K562 (cell line): ENCODE measurements at places on chromosomes 4 and X. TPM values are rescaled to one million over a fixed set of nuclear protein-coding genes. Genes with fewer than 3 reads are reported as not detected.

- DNase-seq: no peak
Measured at GRCh38 chr4:149345424-149345823, 470.2 kb downstream of the IQCM start.

DNA sequence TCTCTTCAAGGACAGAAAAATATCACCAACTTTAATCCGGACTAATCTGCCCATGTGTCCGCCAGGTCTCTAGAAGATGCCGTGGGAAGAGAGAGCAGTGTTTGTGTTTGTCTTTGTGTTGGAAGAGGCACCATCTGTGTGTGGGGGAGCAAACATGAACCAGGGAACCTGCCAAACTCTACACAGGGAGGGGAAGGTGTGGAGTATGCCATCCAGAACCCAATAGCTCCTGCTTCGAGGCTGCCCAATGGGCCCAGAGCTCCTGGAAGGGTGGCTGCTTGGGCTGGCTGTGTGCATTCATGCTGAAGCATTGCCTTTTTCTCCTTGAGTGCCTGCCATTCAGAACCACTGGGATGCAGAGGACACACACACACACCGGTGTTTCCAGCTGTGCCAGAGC, 536.2 kb downstream of the MID1IP1 start:
- no peak for DNase-seq

GRCh38 chr4:47485768-47486167, 693 bp downstream of the ATP10D start:
- no peak for DNase-seq

Gene EGFL6
- polyA plus RNA-seq: not detected in 2 replicates

GRCh38 chr4:137735561-137736104, 203.3 kb upstream of the PCDH18 start:
- DNase-seq: no peak

Gene SAGE1
- 35.6 and 35.9 TPM in 2 replicates for polyA plus RNA-seq

- peak; percentile 7 for DNase-seq
Measured at GRCh38 chr4:112951362-112952312, 97.8 kb upstream of the ANK2 start.

Gene SYN1
- polyA plus RNA-seq: 0.24 TPM in 1 of 2 replicates, not detected in the other

Gene CXorf65
- polyA plus RNA-seq: 0.36 and 3.9 TPM in 2 replicates

DNA sequence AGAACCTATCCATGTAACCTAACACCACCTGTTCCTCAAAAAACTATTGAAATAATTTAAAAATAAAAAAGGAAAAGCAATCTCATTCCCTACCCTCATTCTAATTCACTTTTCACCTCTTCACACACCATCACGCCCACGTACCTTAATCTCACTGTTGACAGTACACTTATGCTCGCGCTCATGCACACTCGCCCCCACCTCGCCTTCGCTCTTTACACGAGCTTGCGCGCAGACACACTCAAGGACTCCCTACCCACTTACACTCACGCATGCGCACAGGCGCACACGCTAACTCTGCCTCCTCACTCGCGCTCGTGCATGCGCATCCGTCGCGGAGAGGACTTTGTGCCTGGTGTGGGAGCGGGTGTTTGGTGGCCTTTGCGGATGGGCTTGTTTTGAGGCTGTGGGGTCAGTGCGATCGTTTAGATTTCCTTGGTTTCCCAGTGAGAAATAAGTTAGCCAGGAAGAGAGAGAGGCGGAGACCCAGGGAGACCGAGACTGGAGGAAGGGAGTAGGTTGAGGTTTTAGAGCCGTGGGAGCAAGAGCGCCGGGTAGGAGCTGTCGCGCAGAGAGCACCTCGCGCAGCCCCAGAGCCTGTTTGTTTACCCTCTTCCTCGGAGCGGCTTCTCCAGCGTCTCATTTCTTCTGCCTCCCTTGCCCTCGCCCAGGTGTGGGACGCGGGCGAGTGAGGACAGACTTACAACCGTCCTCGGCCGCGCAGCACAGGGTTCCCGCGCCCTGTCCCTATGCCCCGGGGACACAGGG, 8.1 kb upstream of the GSX2 start:
- DNase-seq: peak; percentile 58

Gene NKX3-2
- polyA plus RNA-seq: 0.81 and 1.1 TPM in 2 replicates

DNA sequence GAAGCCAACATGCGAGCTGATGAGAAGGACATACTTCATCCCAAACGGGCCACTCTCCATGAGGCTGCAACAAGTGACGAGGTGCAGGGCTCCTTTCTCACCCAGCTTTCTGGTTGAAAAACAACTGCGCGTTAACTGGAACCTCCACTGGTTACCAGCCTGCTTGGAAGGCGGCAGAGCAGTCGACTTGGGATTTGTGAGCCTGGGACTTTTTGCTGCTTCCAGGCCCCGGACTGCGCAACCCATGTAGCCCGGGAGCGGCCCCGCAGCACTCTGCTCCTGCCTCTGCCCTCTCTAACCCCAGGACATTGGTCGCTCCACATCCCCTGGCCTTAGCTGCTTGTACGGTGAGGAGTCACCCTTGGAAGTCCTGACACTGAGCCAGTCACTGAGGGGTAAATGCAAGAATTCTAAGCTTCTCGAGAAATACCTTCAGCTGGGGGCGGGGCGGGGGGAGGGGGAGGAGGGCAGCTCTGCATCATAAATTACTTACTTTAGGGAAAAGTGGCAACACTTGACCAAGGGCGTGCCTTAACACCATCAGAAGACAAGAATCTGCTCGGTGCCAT, 72.7 kb downstream of the MTMR1 start:
- DNase-seq: no peak

GRCh38 chr4:113024388-113024787, 25.1 kb upstream of the ANK2 start:
- DNase-seq: no peak

Gene CPE
- 0.11 TPM in 1 of 2 replicates, not detected in the other for polyA plus RNA-seq

DNA sequence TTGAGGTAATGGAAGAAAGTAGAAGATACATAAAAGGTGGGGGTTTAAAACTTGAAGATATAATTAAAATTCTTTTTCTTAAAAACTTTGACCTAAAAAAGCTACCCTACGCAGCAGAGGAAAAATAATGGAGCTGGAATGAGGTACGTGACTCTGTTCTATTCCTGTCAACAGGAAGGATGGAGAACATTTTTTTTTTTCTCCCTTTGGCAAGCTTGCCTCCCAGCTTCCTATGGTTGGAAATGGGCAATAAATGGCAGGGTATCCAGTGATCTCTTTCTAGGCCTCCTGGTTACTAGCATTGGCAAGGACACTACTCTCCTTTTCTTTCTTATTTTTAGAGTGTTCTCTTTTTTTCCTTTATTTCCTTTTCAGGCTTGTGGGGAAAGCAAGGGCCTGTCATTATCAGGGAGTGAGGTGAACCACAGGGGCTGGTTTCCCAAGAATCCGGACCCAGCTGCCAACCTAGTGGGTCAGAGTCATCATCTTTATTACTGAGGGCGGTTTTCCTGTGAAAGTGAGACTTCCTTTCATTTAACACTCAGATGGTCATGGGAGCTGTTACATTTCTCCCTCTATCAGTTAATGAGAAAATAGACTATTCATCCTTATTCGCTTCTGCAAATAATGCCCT, 224.6 kb downstream of the SPRY1 start:
- DNase-seq: no peak

DNA sequence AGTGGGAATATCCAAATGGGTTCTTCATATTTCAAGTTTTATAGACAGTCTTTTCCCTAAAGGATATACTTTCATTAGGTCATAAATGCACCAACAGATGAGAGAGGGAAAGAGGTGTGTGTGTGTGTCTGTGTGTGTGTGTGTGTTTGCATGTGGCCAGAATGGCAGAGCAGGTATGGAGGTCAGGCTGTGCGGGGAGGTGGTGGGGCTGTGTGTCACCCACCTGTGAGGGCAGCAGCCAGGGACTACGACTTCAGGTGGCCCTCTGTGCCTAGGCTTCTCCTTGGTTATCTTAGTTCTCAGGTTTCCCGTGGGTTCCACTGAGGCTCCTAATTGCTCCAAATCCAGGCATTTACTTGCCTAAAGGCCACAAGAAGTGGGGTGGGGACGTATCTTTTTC, 14.6 kb downstream of the HAND2 start:
- DNase-seq: no peak

Gene YY2
- 0.53 and 1.7 TPM in 2 replicates for polyA plus RNA-seq

DNA sequence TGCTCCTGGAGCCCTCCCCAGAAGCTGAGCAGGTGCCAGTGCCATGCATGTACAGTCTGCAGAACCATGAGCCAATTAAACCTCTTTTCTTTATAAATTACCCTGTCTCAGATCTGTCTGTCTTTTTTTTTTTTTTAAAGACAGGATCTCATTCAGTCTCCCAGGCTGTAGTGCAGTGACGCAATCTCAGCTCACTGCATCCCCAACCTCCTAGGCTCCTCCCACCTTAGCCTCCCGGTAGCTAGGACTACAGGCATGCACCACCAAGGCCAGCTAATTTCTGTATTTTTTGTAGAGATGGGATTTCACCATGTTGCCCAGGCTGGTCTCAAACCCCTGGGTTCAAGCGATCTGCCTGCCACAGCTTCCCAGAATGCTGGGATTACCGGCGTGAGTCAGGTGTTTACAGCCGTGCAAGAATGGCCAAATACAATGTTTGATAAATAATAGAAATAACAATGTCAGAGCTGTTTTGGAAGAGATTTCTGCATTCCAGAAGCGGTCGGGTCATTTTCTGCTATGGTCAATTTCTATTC, 68.8 kb downstream of the SLC2A9 start:
- no peak for DNase-seq

GRCh38 chr4:761086-761485, 55.5 kb downstream of the PCGF3 start:
- DNase-seq: no peak

Gene PF4V1
- polyA plus RNA-seq: not detected in 2 replicates

- DNase-seq: no peak
Measured at GRCh38 chrX:77668391-77669237, 117.4 kb downstream of the ATRX start.

- DNase-seq: no peak
Measured at GRCh38 chr4:94277534-94277933, 65.1 kb downstream of the HPGDS start.

GRCh38 chrX:98459669-98460068, 1576.0 kb downstream of the RPA4 start:
- DNase-seq: no peak

DNA sequence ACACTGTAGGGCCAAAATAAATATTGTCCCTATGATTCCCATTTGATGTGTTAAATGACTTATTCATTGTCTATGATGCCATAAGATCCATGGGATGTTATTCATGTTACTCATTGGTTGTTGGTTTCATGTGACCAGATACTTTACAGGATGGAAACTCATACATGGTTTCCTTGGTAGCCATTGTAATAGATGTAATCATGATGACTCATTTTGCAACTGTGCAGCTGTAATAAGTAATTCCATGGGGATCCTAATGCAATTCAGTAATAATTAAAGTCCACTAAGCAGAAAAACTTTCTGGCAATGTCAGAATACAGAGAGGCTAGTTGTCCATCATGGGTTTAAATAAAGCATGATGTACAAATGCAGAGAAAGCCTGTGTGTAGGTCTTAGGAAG, 389.7 kb upstream of the NR3C2 start:
- DNase-seq: no peak

Gene RAB39B
- polyA plus RNA-seq: not detected in 2 replicates

Gene ADAM29
- not detected in 2 replicates for polyA plus RNA-seq

Gene CLNK
- not detected in 2 replicates for polyA plus RNA-seq

DNA sequence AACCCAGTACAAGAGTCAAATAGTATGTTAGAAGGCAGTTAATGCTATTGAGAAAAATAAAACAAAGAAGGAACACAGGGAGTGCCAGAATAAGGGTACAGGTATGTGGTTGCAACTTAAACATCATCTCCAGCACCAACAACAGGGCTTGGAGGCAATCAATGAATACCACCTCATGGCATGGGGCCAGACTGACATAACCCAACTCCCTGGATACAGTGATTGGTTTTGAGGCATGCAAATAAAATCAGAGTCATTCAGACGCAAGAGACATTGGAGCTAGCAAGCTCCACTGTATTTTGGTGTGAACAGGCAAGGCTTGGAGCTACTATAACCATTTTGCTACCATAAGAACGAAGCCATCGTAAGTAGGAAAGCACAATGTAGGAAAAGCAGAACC, 56.7 kb downstream of the PPP3CA start:
- no peak for DNase-seq

GRCh38 chr4:74501579-74501978, 56.6 kb downstream of the AREG start:
- DNase-seq: no peak

Gene DOK7
- polyA plus RNA-seq: not detected in 2 replicates

DNA sequence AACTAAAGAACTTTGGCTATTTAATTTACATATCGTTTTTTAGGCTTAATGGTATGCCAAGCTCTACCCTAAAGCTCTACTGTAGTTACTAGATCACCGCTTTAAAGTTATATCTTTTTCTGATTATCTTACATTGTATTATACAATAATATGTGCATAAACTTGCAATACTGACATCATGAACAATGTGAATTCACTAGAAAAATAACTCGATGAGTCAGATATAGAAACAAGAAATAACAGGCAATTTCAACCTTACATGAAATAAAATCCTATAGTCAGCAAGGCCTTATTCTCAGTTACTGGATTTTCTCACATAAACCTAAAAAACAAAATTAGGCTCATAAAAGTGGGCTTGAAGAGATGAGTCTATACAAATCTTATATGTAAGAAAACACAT, 32.5 kb downstream of the PDGFC start:
- DNase-seq: no peak

DNA sequence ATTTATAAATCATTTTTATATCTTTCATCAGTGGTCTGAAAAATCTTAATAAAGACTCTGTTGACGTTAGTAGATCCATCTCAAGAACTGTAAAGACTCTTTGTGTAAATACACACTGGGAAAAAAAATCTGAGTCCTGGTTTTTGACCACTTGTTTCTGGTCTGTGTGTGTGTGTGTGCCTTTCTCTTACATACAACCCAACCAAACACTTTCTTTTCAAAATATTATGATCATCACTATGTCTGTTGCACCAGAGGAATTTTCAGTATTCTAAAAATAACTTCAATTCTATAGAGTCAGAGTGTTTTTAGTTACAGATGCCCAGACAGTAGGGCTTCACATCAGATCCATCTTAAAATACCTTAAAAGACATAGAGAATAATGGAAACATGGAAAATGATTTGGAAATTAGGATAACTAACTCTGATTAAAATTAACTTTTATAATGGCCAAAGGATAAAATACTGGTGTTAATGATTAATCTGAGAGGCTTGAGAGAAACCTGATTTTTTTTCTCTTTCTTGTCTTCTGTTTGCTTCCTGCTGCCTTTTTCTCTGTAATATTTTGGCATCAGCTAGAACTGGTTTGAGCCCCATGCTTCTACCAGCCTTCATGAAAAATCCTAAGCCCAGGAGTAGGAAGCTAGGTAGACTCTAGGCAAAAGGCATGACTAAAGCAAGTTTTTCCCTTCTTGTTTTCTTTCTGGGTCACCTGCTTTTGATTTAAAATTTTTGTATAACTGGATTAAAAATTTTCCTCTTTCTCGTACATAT, 99.7 kb downstream of the ATXN3L start:
- DNase-seq: no peak

GRCh38 chrX:72309297-72310071, 3.8 kb upstream of the CITED1 start:
- peak; percentile 37 for DNase-seq
